Activated CD4-positive, alpha-beta memory T cell treated with anti-CD3 and anti-CD28 coated beads, Interleukin-2, amount 10 ng/mL, durations not matched to agents 7 days and 5 days (primary cell): ENCODE measurements at places on chromosomes 13 and 19.

DNA sequence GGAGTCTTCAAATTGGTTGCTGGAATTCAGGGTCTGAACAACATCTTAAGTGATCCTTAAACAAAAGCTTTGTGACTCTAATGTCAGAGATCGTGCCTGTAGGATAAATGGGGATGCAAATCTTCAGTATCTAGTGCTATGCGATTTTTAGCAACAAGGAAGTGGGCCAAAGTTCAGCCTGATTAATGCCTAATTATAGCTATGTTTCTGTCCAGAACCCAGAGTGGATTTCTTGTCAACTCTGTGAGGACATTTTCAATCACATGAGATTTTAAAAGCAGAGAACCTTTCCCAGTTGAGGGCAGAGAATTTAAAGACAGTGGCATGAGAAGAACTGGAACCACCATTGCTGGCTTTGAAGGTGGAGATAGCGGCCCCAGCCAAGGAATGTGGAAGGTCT is 84.3 kb upstream of the PCDH9 start:
- no peak for DNase-seq

DNA sequence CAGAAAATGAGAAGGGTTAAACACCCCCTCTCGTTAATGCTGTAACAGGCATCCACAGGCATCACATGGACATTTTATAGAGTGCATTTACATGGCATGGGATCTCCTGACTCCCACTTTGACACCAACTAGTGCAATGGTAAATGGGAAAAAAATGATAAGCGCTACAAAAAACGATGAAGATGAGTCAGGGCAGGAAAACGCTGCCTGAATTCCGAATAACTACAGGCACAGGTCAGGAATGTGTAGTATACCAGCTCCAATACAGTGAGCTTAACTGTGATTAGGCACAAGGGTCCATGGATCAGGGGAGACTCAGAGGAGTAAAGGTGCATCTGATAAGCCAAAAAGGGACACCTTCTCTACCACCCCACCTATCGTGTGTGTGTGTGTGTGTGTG is 223.6 kb downstream of the FOXO1 start:
- no peak for DNase-seq

- no peak for DNase-seq
Measured at GRCh38 chr13:60230593-60230992, 66.9 kb upstream of the DIAPH3 start.

DNA sequence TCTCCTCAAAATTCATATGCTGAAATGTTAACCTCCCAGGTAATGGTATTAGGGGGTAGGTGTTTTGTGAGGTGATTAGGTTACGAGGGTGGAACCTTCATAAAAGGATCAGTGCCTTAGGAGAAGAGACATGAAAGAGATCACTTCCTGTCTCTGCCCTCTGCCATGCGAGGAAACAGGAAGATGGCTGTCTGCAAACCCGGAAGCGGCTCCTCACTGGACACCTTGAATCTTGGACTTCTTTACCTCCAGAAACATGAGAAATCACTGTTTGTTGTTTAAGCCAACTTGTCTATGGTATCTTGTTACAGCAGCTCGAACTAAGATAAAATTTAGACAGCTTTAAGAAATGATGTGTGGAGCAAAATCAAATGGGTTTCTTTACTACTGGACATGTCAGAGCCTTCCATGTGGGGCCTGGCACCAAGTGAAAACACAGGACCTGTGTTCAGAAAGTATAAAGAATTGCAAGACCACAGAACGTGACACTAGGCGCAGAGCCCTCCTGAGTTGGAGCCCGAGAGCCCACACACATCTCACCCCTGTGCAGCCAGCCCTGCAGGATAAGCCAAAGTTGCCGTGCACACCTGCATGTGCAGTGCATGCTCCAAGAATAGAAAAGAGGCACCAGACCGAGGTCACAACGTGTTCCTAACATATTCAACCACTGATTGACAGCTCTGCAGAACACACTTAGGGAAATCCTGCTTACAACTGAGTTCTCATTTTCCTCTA is 112.5 kb upstream of the UQCRFS1 start:
- no peak for DNase-seq

DNA sequence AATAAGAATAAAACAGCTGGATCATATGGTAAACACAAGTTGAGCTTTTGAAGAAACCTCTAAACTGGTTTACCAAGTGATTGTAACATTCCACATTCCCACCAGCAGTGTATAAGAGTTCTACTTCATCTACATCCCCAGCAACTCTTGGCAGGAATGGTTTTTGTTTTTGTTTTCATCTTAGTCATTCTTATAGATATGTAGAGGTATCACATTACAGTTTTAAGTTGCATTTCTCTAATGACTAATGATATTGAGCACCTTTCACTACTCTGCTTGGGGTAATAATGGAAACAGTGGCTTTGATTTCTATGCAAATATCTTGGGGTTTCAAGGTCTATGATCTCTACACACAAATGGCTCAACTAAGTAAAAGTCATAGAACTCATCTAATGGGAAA is 614.5 kb downstream of the TBC1D4 start:
- DNase-seq: no peak

- DNase-seq: no peak
Measured at GRCh38 chr19:47075179-47075810, 26.9 kb upstream of the TMEM160 start.
